ENCODE measurements at places on chromosomes 12 and 14.

- no peak for DNase-seq
Measured at GRCh38 chr12:91746976-91747375, 398.7 kb downstream of the BTG1 start.

DNA sequence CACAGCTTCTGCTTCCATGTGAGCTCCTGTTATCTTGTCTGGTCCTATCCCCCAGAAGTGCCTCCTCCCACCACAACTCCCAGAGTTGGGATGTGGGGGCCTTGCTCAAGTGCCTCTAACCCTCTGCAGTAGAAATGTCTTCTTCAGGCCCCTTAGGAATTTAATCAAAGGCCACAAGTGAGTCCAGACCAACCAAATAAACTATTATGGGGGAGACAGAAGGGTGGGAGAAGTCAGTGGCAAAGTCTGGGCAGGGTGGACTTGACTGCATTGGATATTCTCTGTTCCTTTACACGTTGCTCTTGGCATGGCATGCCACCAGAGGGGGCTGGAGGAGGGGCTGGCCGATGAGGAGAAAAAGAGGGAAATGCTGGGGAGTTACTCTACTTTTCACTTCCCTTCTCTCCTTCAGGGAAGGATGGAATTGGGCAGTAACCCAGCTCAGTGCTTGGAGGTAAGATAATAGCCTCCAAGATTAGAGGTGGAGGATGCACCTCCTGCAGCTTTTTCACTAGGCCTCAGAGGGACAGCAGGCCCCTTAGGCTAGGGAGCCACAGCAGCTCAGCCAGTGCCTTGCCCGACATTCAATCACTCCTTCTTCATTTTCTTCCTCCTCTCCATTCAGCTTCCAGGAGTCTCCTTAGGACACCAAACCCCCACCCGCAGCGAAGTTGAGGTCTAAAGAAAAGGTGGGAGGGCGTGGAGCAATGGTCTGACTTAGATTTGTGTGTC is 1.2 kb upstream of the AP1G2 start:
- DNase-seq = no peak

GRCh38 chr14:80055667-80056496 is 155.4 kb downstream of the DIO2 start:
- DNase-seq = peak; percentile 73

DNA sequence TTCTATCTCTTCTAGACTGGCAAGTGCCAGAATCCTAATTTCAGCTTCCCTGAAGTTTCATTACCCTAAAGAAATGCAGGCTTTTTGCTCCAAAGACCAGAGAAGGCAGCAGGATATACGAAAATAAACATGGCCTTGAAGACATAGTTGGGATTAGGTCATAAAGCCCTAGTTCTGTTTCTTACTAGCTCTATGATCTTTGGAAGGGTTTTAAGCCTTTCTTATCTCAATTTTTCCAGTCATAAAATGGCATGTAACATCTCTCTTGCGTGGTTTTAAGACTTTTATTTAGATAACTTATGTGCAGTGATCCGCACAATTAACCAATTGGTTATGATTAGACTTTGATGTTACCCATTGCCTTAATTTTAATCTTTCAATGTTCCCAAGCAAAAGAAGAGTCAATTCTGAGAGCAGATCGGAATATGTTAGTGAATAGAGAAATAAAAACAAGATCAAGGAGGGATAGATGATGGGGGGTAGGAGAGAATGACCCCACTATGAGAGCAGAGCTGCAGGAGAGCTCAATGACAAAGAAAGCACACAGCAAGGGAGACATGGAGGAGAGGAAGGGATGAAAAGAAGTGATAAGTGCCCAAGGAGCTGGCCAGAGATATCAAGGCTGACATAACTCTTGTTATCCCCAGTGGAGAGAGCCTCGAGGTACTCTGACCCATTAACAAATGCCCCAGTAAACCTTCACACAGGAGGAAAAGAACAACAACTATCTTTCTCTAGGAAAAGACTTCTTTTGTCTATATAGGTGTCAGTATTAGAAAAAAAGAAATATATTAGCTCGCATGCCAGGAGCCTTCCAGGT is 53.0 kb upstream of the ANP32D start:
- no peak for DNase-seq

- peak; percentile 77 for DNase-seq
Measured at GRCh38 chr12:69553628-69554248, 31.5 kb upstream of the CCT2 start.

- no peak for DNase-seq
Measured at GRCh38 chr14:24145219-24145618, 1.2 kb downstream of the PSME2 start.

DNA sequence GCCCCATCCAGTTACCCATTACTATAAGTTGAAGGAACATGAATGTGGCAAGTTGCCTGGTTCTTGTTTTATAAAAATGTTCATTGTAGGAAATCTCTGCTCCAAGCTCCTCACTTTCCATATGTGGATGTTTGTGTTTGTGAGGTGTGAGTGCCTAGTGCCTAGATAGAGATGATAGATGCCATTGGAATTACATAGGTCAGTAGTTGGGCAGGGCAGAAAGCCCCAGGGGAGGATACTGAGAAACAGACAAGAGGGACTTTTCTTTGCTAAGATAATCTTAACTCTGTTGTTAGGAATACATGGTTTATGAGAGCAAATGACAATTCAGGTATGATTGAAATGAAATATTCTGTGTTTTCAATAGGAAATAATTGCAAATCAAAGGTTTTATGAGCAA is 226.3 kb upstream of the GRIP1 start:
- DNase-seq = no peak

DNA sequence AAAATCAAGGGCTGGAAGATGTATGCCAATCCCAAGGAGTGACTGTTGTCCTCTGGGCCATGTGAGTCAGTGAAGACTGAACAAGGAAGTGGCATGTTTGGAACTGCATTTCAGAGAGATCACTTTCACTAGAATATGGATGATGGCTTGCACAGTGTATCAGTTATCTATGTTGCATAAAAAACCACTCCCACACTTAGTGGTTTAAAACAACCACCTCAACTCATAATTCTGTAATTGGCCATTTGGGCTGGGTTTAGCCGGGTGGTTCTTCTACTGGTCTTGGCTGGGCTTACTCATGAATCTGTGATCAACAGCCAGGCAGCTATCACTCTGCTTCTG is 15.4 kb downstream of the BDKRB1 start:
- no peak for DNase-seq

GRCh38 chr14:43803076-43803689 is 703.9 kb downstream of the FSCB start:
- DNase-seq = no peak

DNA sequence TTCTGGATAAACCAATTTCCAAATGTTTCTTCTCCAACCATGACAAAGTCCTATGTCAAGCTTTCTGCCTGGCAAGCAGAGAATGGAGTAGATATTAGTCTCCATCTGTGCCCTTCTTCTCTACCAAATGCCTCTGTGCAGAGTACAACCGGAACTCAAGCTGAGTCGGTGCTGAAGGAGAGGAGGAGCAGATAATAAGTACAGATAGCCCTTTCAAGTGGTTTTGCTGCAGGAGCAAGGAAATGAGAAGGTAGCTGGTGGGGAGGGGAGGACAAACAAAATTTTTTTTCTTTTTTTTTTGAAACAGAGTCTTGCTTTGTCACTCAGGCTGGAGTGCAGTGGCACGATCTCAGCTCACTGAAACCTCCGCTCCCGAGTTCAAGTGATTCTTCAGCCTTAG is 14.2 kb upstream of the HELB start:
- no peak for DNase-seq
